ENCODE measurements at places on chromosomes 12 and 14. TPM values are rescaled to one million over a fixed set of nuclear protein-coding genes. Genes with fewer than 3 reads are reported as not detected.

MOAP1 gene
- total RNA-seq, result 13.7 TPM

KRT77 gene
- total RNA-seq, result not detected

RALGAPA1 gene
- 19.5 TPM for total RNA-seq

NGB gene
- 0.14 TPM for total RNA-seq

SYNE2 gene
- total RNA-seq, result 22.2 TPM
